CD4-positive, alpha-beta memory T cell (primary cell): ENCODE measurements at places on chromosomes 11 and 22.

GRCh38 chr11:44319170-44319551 is 9.2 kb upstream of the ALX4 start:
- DNase-seq: no peak

GRCh38 chr11:78878631-78879030 is 304.0 kb upstream of the NARS2 start:
- DNase-seq: no peak

- DNase-seq: no peak
These were observed 23.0 kb downstream of the PIWIL3 start for GRCh38 chr22:24751518-24751917.

DNA sequence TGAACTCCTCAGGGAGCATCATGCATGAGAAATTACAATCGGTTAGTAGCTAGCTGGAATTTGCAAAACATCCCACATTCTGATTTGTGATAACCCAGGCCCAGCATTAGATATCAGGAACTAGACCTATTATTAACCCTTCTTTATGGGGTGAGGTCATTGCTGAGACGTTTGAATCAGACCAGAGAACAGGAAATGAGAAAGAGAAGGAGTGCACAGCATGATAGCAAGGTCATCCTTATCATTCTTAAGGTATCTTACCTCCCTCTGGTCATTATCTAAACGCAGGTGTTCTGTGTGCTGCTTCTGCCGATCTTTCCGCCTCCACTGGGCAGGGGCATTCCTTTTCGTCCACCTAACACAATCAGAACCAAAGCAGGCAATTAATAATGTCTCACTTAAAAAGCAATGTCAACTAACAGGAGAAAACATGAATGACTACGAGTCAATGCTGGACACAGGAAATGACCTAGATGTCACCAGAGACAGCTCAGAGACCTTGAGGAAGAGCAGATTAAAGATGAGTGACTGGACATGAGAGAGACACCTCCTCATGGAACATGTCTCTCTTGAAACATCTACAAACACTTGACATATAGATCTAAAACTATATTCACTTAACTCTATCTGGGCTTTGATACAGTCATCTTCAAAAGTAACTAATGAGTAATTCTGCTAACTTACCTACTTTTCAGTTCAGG is 78.3 kb upstream of the SCUBE2 start:
- DNase-seq: no peak

DNA sequence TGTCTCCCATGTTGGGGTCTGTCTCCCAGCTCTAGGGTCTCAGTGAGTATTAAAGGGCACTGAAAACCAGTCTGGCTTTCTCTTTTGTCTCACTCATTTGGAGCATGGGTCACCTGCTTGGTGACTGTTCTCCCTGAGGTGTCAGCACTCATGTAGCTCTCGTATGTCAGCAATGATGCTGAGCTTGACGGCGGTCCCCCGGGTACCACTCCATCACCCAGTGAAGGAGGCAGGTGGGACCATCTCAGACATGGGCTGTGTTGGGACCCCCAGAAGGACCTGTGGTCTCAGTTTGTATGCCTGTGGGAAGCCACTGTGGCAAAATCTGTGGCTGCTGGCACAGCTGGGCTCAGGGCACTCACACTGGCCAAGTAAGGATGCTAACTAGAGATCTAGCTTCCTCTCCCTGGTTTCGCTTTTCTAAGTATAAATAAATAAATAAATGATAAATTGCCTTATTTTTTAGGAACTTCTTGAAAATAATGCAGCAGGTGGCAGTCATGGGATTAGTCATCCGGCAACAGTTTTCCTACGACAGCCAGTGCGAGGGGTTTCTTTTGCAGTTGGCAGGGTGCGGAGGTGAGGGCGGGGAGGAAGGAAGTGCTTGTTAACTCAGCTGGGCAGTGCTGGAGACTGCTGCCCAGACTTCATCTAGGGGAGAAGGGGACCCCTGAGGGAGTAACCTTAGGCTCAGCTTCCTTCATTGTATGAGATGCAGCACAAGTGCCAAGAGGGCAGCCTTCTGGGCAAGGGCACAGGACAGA is 48.8 kb downstream of the OSBP2 start:
- no peak for DNase-seq
